ENCODE measurements at places on chromosomes 7 and 10. TPM values are rescaled to one million over a fixed set of nuclear protein-coding genes. Genes with fewer than 3 reads are reported as not detected.

LRRD1 gene
- 0.83 TPM for total RNA-seq

SNCG gene
- 25.5 TPM for total RNA-seq

LIPJ gene
- total RNA-seq = 0.16 TPM

OPALIN gene
- not detected for total RNA-seq

PPP1R17 gene
- total RNA-seq = not detected

EIF3B gene
- total RNA-seq = 89.2 TPM

IL6 gene
- 43.3 TPM for total RNA-seq

BMPER gene
- 2.5 TPM for total RNA-seq

CNNM2 gene
- 5.8 TPM for total RNA-seq

SVOPL gene
- total RNA-seq = not detected

ACTL6B gene
- total RNA-seq = 0.71 TPM

SPDYE2 gene
- not detected for total RNA-seq

ZKSCAN5 gene
- 7.9 TPM for total RNA-seq

RPEL1 gene
- total RNA-seq = not detected

GRCh38 chr7:157981778-157982177 lies 605.8 kb downstream of the PTPRN2 start:
- DNase-seq = peak; percentile 40

GRCh38 chr10:88045656-88046415 lies 182.4 kb downstream of the PTEN start:
- no peak for DNase-seq

DNA sequence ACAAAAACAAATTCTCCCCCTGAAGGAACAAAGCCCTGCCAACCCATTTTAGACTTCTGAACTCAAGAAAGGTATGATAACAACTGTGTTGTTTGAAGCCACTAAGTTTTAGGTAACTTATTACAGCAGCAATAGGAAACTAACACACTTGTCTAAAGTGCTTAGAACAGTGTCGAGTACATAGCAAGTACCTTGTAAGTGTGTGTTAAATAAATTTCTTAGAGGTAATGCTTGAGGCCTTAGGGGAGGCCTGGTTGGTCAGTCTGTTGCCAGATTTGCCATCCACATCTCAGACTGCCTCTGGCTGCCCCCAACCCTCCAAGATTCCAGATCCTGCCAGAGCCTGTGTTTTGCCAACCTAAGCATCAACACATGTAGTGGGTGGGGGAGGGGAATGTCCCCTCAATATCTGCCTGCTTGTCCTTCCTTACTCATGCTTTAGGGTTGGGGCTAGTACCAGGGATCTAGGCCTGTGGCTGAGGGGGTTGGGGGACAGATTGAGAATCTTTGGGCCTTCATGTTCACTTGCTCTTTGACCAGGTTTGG lies 27.1 kb upstream of the PAX2 start:
- peak; percentile 20 for DNase-seq

DNA sequence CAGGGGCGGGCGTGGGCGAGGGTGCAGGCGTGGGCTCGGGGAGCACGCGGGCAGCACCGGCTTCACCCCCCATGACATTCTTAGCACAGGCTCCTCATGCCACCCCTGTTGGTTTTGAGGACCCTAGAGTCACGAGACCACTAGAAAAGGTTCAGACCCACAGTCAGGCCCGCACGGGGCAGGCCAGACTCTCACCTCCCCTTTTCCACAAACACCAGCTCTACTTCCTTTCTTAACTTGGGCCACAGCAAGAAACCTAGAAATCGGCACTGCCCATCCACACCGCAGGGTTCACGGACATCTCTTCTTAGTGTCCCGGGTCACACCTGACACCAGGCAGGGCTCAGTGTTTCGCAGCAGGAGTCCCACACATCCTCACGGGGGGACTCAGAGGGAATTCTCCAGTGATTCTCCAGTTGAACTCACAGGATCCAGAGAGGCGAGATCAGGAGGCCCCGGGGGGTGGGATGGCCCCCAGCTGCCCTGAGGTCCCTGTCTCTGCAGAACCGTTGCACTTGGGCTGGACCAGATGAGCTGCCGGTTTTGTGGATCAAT lies 52.0 kb downstream of the JAKMIP3 start:
- peak; percentile 19 for DNase-seq

GRCh38 chr7:7696458-7697119 lies 21.8 kb downstream of the RPA3 start:
- DNase-seq = no peak

DNA sequence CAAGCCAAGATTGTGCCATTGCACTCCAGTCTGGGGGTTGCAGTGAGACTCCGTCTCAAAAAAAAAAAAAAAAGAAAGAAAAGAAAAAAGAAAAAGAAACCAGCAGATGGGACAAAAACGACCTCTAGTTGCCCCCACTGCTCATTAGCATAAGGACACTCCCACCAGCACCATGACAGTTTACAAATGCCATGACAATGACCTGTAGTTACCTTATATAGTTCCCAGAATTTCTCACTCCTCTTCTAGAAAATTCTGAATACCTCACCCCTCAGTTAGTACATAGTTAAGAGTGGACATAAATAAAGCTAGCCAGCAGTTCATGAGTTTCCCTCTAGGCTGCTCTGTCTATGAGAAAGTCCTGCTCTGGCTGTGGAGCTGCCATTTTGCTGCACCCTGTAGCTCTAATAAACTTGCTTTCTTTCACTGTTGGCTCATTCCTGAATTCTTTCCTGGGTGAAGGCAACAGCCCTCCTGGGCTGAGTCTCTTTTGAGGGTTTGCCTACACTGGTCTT lies 276.8 kb upstream of the AKR1E2 start:
- no peak for DNase-seq

DNA sequence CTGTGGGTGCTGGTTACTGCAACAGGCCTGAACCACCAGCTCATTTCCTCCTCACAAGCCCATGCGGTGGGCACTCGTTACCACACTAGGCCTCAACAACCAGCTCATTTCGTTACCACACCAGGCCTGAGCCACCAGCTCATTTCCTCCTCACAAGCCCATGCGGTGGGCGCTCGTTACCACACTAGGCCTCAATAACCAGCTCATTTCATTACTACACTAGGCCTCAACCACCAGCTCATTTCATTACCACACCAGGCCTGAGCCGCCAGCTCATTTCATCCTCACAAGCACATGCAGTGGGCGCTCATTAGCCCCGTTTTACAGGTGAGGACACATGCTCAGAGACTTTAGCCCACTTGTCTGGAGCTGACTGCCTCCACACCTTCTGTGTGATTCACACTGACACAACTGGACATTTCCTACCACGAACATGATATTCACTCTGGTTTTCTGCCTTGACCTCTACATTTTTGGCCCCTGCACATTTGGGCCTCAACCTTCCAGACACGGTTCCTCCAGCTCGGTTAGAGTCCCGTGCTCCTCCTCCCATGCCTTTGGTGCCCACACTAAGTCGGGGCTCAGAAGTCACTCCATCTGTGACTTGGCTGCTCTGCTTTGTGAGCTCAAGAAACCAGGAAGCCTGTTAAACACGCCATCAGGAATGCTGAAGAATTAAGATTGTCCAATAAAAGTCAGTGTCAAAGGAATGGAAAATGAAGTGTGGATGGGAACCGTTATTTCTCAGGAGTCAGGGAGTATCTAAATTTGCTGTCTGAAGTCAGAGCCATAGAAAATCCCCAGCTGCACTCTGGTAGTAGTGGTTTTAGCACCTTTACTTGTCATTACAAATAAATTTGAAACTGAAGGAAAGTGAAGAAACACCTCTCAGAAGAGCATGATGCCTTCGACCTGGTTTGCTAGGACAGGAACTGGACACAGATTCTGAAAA lies 55.8 kb upstream of the LANCL2 start:
- no peak for DNase-seq

DNA sequence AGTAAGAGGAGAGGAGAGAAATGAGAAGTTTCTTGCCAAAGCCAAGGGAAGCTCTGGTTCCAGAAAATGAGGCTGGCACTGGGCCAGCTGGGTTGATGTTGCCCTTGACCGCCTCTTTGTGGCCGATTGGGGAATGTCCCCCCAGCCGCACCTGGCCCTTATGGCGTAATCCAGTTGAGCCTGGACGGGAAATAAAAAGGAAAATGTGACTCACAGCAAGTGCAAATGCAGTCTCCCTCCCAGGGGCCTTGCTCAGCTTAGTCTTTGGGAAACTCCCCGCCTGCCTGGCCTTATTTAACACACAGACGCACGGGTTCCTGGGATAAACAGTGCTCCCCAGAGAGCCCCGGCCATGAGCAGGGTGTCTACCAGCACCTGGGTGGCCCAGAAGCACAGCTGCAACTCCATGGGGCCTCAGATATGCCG lies 174.8 kb downstream of the KIAA1217 start:
- DNase-seq = peak; percentile 94

DNA sequence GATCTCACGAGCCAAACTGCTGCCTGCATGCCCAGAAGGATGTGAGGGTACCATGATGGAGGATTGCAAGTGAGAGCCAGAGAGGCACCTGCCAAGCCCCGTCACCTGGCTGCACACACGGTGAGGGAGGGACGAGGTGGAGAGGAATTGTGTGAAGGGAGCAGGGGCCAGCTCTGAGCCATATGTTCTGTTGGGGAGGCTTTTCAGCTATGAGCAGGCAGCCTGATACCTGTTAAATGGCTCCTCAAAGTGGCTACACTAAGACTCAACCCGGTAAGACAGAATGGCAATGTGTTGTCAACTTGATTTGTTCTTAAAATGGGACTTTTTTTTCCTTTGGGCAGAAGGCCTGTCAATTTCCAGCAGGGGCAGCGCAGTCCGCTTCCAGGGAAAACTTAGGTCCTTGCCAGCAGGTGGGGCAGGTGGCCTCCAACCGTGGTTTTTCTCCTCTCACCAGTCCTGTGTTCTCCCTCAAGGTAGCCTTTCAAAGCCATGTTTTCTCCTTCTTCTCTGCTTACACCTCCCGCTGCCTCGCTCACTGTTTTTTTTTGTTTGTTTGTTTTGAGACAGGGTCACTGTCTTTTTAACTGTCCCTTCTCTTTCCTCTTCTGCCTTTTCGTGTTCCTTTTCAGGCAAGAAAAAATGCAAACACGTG lies 57.7 kb upstream of the ZNRF2 start:
- no peak for DNase-seq

- DNase-seq = no peak
These were observed 63.8 kb upstream of the EBF3 start for GRCh38 chr10:130027716-130028464.

DNA sequence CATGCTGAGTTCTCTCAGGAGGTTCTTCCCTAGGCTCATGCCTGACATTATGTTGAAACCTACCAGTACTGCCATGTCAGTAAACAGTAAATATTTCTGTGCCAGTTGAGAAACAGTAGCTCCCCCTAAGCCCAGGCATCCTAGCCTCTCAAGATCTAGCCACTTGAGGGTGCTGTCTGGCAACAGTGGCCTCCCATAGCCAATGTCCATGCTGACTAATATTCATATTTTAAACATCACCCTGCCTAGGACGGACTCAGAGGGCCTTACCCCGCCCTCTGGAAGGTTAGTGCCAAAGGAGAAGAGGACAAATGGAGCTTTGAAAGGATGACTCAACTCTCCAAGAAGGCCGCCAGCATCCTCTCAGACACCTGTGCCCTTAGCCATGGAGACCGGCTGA lies 7.7 kb downstream of the ACSM6 start:
- DNase-seq = no peak

- no peak for DNase-seq
These were observed 101.9 kb downstream of the LRRN3 start for GRCh38 chr7:111192614-111193413.

GRCh38 chr7:151900986-151901621 lies 24.2 kb upstream of the PRKAG2 start:
- DNase-seq = no peak

- DNase-seq = no peak
These were observed 125.0 kb downstream of the PRLHR start for GRCh38 chr10:118470470-118470869.

DNA sequence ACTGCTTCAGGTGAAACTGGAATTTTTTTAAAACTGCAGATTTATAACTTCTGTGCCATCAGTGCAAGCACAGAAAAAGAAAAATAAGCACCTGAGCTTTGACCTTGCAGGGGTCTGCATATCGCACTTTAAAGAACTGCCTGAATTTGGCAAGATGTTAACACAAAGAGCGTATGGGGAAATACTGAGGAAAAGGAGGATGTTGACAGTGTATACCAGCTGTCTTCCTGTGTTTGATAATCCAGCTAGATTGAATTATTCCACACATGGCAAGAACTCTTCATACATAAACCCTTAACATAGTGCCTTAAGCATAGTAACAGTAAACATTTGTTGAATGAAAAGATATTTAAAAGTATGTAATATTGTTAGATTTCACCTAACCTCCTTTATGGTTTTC lies 30.0 kb downstream of the SMC3 start:
- DNase-seq = no peak

GRCh38 chr7:3722396-3722922 lies 421.4 kb downstream of the SDK1 start:
- DNase-seq = no peak

DNA sequence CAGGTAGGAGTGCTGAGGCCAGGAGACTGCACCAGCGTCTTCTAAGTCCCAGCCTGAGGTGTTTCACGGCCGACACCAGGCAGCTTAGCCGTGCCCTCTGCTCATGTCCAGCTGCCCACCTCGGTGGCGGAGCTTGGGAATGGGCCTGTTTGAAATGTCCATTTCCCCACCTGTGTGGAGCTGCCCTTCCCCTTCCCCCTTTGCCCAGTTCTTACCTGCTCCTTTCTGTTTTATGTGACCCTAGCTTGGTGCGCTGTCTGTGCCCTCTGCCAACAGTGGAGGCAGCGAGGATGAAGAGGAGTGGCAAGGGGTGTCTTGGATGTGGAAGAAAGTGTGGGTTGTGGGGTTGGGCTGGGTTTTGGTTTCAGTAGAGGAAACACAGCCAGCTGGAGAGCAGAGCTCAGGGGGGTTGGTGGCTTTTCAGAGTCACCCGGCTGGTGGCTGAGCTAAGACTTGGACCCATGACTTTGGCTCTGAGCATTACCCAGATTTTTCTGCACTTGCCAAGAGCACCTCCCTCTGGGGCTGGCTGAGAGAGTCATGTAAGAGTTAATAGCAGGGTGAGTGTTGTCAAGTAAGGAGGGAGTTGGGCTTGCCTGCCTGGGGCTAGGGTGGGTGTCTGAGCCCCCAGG lies 37.4 kb downstream of the GBX1 start:
- DNase-seq = no peak

DNA sequence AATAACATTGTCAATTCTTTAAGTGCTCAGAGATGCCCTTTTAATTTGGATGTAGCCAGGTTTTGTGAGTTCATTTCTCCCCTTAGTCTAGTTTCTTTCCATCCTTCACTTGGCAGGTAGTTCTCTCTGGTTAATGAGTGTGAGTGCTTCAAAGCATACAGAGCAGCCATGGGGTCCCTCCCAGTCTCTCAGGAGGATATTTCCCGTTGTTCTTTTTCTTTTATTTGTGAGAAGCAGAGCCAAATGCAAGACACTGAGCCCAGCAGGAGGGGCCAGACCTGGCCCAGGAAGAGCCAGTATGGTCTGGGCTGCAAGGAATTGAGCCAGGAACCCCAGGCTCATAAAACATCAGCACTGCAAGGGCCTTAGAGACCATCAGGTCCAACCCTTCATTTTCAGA lies 52.4 kb downstream of the PLCE1 start:
- no peak for DNase-seq

DNA sequence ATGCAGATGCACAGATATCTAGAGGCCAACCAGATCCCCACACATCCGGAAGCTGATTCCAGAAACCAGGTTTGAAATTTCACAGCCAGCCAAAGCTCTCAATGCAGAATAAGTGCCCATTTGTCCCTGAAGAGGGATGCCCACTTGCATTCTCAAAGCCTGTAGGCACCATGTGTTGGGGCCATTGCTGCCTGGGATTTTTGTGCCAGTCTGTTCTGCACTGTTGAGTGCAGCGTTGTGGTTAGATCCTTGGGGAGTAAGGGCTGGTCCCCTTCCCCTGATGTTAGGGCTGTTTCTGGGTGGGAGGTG lies 62.4 kb downstream of the EEPD1 start:
- no peak for DNase-seq

- DNase-seq = no peak
These were observed 5.6 kb downstream of the GPR15LG start for GRCh38 chr10:84179059-84179710.
